ENCODE measurements at places on chromosomes 6 and 20. TPM values are rescaled to one million over a fixed set of nuclear protein-coding genes. Genes with fewer than 3 reads are reported as not detected.

TTK gene
- total RNA-seq: 17.1 TPM

PNPLA1 gene
- total RNA-seq: not detected

LRFN2 gene
- not detected for total RNA-seq

TAGAP gene
- not detected for total RNA-seq

MICB gene
- 7.4 TPM for total RNA-seq
